NCI-H1930 (cell line): ENCODE measurements at places on chromosomes 6 and 20.

DNA sequence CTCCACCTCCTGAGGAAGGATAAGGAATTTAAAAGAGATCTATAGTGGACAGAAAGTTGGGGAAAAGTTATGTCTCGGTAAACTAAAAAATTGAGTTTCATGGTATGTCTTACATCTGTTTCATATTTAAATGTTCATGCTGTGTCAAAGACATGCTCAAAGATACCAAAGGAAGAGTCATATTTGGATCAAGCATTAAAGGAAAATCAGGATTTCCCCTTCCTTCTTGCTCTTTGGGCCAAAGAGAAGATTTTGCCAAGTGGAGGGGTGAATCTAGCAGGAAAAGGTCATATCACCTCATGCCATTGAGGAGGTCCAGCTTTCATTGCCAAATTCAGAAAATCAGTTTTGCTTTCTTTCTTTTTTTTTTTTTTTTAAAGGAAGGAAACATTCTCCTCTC is 192.4 kb downstream of the OGFRL1 start:
- DNase-seq, result no peak

GRCh38 chr6:92688342-92688741 is 731.0 kb downstream of the EPHA7 start:
- DNase-seq, result no peak

DNA sequence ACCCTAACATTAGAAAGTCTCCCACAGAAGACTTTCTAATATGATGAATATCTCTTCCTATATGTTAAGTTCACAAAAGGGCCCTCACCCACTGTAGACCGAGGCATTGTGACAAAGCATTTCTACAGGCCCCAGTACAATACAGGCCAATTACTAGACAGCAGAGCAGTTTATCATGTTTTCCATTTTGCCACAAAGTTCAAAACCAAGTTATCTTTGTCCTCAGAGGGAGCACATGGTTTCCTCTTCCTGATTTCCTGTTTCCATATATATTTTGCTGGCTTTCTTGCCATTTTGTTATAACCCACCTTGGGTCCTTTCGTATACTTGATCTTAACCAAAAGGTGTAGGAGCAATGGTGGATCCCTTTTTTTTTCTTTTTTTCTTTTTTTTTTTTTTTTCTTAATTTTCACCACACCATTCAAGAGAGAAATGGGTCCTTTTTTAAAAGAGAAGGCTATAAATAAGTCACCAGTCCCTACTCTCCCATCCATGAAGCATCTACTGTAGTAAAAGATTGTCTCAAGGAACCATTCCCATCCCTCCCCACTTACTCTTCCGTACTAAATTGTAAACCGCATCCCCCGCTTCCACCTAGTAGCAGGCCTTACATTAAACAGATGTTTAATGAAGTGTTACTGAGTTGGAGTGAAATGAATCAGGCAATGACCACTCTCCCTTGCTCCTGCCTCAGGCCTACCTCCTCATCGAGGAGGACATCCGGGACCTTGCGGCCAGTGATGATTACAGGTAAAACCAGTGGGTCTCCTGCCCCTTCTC is 2.1 kb upstream of the UBE2C start:
- DNase-seq, result no peak

GRCh38 chr20:47774131-47774777 is 11.0 kb downstream of the SULF2 start:
- DNase-seq, result no peak

GRCh38 chr20:42261766-42262270 is 643.6 kb upstream of the CHD6 start:
- DNase-seq, result no peak

- no peak for DNase-seq
Measured at GRCh38 chr6:90611543-90612312, 24.9 kb upstream of the MAP3K7 start.

DNA sequence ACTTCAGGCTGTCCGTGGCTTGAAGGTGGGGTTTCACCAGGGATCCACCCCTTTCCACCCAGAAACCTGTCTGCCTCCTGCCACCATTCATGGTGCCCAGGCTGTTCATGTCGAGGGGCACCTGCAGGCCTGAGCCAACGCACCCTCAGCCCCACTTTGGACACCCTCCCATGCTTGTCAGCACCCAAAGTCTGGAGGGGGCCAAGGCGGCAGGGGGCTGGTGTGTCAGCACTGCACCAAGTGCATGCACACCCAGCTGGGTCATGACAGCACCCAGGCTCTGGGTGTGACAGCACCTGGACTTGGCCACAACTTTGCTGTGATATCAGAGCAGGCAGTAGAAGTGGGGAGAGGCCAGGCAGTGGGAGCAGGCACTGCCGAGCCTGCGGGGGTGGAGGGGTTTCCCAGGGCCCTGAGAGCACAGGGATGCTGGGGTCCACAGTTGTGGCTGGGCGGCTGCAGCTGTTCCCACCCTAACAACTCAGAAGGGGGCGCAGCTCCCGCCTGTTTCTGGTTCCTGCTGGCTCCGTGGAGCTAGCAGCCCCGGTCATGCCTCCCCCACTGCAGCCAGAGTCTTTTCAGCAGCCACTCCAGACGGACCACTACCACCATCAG is 33.3 kb upstream of the GRM4 start:
- DNase-seq, result no peak

- DNase-seq, result no peak
Measured at GRCh38 chr6:169097381-169097959, 156.2 kb downstream of the THBS2 start.

DNA sequence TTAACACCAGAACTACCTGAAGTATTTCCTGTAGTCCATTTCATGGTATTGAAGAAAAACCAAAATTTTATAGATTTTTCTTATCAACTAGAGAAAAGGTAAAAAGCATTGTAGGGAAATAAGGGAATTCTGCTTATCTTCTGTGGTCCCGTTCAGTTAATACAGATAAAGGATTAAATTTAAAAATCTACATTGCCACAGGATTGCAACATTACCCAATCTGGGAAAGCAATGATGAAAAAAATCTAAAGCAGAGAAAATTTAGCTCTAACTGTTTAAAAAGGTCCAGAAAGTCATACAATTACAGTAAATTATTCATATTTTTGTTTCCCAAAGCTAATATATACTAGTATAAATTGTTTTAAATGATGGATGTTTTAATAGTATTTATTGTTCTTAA is 18.0 kb downstream of the POLH start:
- no peak for DNase-seq

- no peak for DNase-seq
Measured at GRCh38 chr6:135128268-135128914, 52.7 kb upstream of the MYB start.

GRCh38 chr6:131523988-131524673 is 48.9 kb upstream of the ARG1 start:
- DNase-seq, result no peak

- no peak for DNase-seq
Measured at GRCh38 chr6:50717734-50718457, 4.6 kb downstream of the TFAP2D start.

DNA sequence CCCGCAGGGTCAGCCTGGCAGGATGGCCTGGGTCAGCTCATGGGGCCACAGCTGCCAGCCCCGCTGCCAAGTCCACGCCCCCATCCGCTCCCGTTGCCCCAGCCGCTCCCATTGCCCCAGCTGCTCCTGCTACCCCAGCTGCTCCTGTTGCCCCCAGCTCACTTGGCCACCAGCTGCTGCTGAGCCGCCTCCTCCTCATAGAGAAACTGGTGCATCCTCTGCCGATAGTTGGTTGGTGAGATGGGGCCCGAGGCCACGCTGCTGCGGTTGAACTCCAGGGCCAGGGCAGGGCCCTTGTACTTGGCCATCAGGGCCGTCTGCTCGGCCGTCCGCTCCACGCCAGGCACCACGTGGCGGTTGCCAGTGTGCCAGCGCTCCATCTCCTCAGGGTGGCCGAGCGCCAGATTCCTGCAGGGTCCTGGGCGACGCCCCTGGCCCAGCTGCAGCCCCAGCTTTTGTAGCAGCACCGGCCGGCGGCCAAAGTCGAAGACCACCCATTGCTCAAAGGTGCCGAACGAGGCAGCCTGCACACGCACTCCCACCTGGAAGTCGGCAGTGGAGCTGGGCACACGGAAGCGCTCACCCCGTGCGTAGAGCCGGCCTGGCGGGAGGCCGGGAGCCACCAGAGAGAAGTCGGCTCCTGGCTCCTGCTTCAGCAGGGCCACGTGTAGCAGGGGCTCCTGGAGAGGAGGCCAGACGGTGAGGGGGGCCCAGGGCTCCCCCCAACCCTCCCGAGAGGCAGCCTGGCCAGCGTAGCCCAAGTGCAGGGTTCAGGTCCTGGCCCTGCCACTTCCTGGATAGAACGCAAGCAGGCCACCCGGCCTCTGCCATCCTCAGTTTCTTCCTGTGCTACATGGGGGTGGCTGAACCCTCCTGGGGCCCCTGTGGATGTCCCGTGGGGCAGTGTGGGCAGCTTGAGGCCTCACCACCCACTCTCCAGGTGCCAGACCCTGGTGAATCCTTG is 4.8 kb downstream of the HELZ2 start:
- no peak for DNase-seq

GRCh38 chr6:1068068-1068467 is 243.8 kb upstream of the FOXQ1 start:
- no peak for DNase-seq

GRCh38 chr20:431012-431904 is 23.2 kb downstream of the RBCK1 start:
- peak; percentile 79 for DNase-seq

DNA sequence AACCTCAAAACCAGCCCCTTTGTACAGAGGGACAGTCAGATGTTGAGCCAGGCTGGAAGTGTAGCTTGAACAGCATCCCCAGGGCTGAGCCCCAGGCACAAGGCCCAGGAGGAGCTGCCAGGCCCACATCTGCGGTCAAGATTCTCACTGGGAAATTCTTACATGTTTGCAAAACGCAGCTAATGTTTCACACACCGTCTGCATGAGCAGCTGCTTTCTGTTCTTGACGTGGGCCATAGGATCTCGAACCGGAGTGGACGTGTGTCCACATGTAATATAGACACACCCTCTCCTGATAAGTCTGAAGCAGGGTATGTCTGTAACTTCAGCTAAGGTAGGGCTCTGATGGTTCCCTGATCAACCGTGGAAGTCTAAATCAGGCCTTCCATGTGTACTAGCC is 41.3 kb upstream of the TRAF3IP2 start:
- DNase-seq, result no peak

- no peak for DNase-seq
Measured at GRCh38 chr6:170454512-170455285, 98.4 kb downstream of the PSMB1 start.

- no peak for DNase-seq
Measured at GRCh38 chr6:150211700-150212511, 69.1 kb downstream of the PPP1R14C start.

DNA sequence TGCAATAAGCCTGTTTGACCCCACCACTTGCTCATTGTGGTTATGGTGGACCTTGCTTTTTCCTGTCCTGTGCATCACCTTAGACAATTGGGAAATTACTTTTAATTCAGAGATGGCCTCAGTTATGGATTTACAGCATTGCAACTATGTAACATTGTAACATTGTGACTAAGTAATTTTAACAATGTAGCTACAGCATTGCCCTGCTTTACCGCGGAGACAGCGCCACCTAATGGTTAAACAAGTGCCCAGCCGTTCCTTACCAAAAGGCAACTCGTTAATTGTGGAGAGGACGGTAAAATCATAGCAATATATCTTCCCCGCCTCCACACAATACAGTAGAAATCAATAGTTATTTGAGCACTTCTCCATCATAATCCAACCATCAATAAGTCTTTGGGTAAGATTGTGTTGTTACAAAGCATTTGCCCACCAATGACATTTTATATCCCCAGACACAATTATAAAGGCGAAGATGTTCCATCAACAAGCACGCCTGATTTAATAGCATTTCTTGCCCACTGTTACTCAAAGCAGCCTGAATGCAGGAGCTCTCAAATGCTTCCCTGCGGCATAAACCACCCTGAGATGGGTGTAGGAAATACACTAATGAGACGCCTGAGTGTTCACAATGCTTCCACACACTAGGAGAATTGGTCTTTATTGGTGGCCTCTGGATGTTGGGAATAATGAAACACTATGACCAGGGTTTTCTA is 93.7 kb downstream of the PROKR2 start:
- peak; percentile 39 for DNase-seq

GRCh38 chr6:42251911-42252637 is 34.4 kb upstream of the MRPS10 start:
- no peak for DNase-seq

- DNase-seq, result no peak
Measured at GRCh38 chr6:131914234-131914633, 36.9 kb downstream of the CCN2 start.

- DNase-seq, result no peak
Measured at GRCh38 chr6:170147832-170148708, 142.8 kb downstream of the DLL1 start.

- DNase-seq, result no peak
Measured at GRCh38 chr6:14722001-14722562, 523.8 kb upstream of the JARID2 start.

DNA sequence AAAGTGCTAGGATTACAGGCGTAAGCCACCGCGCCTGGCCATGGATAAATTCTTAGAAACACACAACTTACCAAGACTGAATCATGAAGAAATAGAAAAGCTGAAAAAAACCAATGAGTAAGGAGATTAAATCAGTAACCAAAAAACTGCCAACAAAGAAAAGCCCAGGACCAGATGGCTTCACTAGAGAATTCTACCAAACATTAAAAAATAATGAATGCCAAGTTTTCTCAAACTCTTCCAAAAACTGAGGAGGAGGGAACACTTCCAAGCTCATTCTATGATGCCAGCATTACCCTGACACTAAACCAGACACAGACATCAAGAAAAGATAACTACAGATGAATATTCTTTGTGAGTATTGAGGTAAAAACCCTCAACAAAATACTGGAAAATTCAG is 44.3 kb downstream of the USP49 start:
- no peak for DNase-seq

GRCh38 chr6:162638931-162639574 is 88.5 kb downstream of the PRKN start:
- DNase-seq, result no peak

GRCh38 chr20:37379967-37380828 is 34.3 kb downstream of the SRC start:
- peak; percentile 61 for DNase-seq

GRCh38 chr20:21099751-21100577 is 6.2 kb downstream of the LINC00237 start:
- peak; percentile 84 for DNase-seq

- DNase-seq, result no peak
Measured at GRCh38 chr6:41503827-41504465, 42.2 kb upstream of the FOXP4 start.

GRCh38 chr20:43404878-43405277 is 52.8 kb upstream of the SRSF6 start:
- DNase-seq, result no peak

GRCh38 chr20:10603971-10604864 is 69.6 kb downstream of the JAG1 start:
- DNase-seq, result no peak

GRCh38 chr6:63269470-63269869 is 50.3 kb downstream of the LGSN start:
- DNase-seq, result no peak

GRCh38 chr6:169167581-169168301 is 85.9 kb downstream of the THBS2 start:
- no peak for DNase-seq
